ENCODE measurements at places on chromosomes 7 and 10.

DNA sequence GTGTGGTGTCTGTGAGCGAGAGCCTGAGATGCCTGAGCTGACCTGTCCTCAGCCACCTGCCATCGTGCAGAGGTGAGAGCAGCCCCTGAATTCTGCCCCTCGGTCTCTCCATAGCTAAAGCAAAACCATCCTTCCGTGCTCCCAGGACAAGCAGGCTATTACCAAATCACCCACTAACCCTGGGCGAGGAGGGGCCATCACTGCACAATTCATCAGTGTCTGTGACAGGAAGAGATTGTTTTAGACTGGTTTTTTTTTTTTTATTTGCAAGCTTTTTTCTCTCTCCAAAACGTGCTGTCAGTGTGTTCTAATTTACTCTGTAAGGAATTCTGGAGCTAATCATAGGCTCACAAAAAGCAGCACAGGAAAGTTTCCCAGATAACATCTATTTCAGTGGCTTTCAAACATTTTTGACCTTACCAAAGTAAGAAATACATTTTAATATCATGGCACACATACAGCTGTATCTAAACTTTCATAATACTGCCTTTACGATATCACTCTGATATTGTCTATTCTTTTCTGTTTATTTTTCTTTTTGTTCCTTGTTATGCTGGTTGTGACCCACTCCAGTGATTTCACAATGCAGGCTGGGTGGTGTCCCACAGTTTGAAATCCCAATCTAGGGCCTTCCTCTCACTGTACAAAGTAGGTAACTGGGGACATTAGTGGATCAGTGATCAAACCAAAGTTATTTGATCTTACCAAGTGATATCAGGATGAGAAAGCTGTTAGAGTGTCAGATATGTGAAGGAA lies 62.8 kb downstream of the EGFR start:
- DNase-seq, result no peak

DNA sequence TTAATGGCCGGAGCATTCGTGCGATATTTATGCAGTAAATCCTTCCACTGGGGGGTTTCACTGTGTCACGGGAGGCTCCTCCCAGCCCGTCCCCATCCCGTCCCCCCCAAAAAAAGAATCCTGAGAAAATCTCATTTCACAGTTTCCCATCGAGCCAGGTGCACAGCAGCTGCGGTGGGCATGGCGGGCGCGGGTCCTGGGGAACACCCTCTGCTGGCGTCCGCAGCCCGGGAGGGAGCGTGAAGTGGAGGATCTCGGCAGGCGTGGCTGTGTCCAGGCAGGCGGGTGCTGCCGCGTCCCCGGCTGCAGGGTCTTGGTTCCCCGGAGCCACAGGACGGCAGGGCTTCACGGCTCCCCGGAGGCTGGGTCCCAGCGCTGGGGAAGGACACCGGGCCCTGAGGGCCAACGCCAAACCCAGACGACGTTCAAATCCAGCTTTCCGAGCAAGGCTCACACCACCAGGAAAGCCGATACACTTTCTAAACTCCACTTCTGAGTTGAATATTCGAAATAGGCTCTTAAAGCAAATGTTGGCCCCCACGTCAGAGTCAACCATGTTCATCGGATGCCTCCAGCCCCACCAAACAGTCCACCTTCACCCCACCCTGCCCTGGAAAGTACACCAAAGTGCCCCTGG lies 55.7 kb downstream of the PDGFA start:
- DNase-seq, result no peak

- DNase-seq, result no peak
These were observed 960.7 kb upstream of the CELF2 start for GRCh38 chr10:10056961-10057360.

DNA sequence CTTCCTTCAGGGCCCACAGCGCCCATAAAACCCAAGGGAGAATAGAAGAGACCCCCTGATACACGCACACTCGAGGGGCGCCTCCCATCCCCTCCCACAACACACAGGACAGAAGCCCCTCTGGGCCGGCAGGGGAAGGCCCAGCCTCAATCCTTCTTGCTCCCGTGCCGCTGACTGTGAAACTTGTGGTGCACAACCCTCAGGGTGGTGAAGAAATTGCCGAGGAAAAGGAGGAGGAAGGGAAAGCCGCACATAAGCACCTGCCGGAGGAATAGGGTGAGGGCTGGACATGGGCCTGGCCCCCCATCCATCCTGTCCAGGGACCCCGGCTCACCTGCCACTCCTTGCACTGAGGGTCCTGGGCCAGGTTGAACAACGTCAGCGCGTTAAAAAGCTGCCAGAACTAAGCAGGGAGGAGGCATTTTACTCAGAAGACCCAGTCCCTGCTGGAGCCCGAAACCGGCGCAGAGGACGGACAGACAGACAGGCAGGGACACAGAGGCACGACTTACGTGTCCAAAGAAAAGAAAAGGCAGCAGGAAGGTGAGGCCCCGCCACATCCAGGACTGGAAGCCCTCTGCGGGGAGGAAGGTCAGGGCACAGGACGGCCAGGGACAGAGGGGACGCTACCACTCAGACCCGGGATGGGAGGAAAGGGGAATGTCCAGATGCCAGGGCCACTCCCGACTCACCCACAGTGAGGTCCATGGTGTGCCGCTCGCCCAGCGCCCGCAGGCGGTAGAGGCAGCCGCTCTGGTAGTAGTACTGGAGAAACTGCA lies 7.2 kb downstream of the TMEM120A start:
- no peak for DNase-seq

GRCh38 chr10:71981015-71981875 lies 17.1 kb downstream of the CHST3 start:
- no peak for DNase-seq

DNA sequence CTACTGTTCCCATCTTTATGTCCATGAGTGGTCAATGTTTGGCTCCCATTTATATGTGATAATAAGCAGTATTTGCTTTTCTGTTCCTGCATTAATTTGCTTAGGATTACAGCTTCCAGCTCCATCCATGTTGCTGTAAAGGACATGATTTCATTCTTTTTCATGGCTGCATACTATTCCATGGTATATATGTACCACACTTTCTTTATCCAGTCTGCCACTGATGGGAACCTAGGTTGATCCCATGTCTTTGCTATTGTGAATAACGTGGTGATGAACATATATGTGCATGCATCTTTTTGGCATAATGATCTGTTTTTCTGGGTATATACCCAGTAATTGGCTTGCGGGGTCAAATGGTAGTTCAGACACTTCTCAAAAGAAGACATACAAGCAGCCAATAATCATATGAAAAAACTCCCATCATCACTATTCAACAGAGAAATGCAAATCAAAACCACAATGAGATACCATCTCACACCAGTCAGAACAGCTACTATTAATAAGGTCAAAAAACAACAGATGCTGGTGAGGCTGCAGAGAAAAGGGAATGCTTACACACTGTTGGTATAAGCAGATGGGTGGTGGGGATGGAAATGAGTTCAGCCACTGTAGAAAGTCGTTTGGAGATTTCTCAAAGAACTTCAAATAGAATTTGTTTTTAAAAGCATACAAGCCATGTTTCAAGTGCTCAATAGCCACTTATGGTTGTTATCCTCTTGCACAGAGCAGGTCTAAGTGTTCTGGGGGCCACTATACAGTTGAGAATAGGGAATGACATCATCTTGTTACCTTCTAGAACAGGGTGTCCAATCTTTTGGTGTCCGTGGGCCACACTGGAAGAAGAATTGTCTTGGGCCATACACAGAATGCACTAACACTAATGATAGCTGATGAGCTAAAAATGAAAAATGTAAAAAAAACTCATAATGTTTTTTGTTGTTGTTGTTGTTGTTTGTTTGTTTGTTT lies 23.2 kb upstream of the SDK1 start:
- no peak for DNase-seq

- peak; percentile 80 for DNase-seq
These were observed 7.9 kb downstream of the SLC25A28 start for GRCh38 chr10:99612167-99612831.

- DNase-seq, result no peak
These were observed 4.2 kb upstream of the PILRA start for GRCh38 chr7:100369105-100369504.

DNA sequence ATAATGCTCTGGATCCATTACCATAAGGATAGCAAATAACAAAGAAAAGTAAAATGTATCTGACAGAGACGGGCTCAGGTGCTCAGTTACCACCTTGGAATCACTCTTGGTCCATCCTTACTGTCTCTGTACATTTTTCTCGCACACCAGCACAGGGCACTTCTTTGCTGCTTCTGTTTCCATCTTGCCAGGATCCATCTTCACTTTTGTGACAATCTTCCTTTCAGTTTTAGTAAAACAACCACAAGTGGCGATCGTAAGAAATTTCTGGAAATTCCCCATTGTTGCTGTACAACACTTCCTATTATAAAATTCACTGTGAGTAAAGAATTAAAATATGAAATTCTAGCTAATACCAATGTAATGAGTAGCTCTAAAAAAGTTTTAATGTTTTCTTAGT lies 695.5 kb downstream of the GRM8 start:
- DNase-seq, result no peak

DNA sequence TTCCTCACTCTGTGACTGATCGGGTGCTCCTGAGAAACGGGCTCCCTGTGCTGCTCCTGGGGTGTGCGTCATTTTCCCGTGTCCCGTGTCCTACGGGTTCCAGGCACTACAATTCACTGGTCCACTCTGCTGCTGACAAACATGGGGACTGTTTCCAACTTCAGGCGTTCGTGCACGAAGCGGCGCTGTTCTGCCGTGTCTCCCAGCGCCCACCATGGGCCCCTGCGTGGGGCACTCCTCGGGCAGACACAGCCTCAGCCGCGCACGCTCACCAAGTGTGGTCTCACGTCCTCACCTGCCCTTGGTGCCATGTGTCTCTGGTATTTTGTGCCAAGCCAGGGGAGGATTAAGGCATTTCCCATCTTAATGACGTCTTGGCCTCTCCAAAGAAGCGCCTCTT lies 19.0 kb downstream of the GPR146 start:
- DNase-seq, result no peak

DNA sequence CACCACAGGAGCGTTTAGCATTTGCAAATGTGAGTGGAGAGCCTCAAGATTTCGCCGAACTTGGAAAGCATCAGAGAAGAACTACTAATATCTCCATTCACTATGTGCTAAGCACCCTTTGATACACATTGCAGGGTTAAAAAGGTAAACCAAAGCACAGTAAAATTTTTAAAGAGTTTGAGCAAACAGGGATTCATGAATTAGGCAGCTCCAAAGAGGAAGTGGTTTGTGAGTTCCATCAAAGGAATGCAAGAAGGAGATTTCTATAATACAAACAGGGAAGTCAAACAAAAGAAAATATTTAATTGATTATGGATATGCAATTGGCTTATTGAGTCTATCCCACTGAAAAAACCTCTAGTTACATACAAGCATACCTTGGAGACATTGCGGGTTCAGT lies 81.1 kb upstream of the TMEM72 start:
- DNase-seq, result no peak

- DNase-seq, result no peak
These were observed 291.8 kb downstream of the TCERG1L start for GRCh38 chr10:131019696-131020095.

DNA sequence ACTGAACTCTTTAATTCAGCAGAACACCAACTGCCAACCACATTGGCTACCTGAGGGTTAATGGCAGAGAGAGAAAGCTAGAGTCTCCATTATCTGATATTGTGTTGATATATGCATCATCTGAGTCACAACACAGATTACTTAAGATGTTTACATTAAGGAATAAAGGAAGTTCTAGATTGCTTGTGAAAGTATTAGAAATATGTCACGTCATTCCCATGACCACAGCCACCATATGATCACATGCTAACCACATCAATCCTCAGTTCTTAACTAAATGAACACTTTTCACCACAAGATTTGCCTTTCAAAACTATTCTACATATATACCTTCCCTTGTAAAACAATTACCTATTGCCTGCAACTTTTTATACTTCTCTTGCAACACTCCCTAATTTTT lies 337.9 kb downstream of the FGFR2 start:
- no peak for DNase-seq

DNA sequence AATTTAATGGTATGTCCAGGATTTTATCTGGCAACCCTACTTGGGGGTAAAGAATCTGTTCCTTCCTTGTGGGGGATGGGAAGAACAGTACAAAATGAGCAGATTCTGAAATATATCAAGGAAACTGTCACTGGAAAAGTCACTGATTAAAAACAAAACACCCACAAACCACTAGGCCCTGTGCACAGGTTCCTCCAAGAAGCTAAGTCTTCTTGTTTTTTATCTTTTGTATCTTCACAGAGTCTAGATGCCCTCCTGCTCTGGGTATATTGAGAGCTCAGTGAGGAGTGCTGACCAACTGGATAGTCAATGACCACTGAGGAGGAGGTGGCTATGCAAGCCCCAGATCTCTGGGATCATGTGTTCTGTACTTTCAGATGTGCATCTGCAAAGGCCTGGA lies 86.8 kb upstream of the ANKRD1 start:
- no peak for DNase-seq

DNA sequence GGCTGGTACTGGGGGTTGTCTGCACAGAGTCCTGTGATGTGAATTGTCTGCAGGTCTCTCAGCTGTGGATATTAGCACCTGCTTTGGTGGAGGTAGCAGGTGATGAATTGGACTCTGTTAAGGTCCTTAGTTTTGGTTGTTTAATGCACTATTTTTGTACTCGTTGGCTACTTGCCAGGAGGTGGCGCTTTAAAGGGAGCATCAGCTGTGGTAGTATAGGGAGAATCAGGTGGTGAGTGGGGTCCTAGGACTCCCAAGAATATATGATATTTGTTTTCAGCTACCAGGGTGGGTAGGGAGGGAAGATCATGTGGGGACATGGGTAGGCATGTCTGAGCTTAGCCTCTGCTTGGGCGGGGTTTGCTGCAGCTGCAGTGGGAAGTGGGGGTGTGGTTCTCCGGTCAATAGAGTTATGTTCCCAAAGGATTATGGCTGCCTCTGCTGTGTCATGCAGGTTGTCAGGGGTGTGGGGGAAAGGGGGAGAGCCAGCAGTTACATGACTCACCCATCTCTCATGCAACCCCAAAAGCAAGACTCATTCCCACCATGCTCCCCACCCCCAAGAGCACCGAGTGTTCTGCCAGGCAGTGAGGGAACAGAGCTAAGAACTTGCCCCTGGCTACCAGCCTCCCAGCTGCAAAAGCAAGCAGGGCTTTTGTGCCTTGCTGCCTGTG lies 53.7 kb upstream of the ZNF273 start:
- DNase-seq, result peak; percentile 12

- no peak for DNase-seq
These were observed 164.4 kb downstream of the GLRX3 start for GRCh38 chr10:130300608-130301020.

GRCh38 chr10:11793762-11794479 lies 29.2 kb upstream of the PROSER2 start:
- DNase-seq, result peak; percentile 81

DNA sequence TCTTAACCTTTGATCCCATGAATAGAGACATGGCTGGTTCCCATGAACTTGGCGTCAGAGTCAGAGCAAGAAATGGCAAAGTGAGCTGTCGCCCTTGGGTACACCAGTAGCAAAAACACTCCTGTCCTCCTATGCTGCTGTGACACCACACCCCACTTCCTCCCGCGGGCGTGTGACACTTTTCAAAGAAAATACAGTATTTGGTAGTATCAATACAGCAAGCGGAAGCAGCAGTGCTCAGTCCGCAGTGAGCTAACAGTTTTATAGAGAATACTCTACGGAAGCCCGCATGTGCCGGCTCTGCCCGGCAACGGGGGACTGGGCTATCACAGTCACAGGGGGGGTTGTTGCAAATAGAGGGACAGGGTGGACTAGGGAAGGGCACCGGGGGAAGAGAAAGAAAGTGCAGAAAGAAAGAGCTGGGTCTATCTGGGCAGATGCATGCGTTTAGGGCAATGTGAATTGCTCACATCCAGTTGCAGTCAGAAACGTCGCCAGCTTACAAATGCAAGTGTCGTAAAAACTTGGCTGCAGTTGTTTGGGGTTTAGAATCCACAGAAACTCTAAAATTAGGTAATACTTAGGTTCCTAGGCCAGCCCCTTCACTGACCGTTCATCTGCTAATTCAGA lies 49.8 kb downstream of the PRKCQ start:
- DNase-seq, result no peak

GRCh38 chr10:122350893-122351292 lies 23.6 kb upstream of the PLEKHA1 start:
- no peak for DNase-seq

All from ELF-1 (cell line).